ENCODE measurements at places on chromosomes 7 and 10.

- DNase-seq, result no peak
Observed at GRCh38 chr10:132175907-132176581, 10.7 kb upstream of the DPYSL4 start.

DNA sequence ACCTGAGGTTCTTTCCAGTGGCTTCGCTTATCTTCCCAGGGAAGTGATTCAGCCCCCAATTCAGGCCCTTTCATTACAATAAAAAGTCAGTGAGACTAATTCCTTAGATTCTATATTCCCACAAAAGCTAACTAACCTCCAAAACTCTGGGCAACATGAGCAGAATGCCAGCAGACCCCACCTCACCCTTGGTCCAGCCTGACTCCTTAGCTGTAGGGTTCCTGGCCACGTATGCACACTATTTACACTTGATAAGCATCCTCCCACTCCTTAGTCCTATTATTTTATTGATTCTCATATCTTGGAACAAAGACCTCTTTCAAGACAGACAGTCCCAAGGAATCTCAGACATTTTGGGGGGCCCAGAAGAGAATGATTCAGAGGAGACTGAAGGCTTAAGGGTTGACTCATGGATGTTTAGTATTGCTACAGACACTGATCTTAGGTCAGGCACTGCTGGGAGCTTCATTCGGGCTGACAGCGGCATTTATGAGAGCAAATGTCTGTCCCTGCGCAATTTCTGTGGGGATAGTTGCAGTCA lies 162.6 kb upstream of the GDF10 start:
- DNase-seq, result peak; percentile 93

DNA sequence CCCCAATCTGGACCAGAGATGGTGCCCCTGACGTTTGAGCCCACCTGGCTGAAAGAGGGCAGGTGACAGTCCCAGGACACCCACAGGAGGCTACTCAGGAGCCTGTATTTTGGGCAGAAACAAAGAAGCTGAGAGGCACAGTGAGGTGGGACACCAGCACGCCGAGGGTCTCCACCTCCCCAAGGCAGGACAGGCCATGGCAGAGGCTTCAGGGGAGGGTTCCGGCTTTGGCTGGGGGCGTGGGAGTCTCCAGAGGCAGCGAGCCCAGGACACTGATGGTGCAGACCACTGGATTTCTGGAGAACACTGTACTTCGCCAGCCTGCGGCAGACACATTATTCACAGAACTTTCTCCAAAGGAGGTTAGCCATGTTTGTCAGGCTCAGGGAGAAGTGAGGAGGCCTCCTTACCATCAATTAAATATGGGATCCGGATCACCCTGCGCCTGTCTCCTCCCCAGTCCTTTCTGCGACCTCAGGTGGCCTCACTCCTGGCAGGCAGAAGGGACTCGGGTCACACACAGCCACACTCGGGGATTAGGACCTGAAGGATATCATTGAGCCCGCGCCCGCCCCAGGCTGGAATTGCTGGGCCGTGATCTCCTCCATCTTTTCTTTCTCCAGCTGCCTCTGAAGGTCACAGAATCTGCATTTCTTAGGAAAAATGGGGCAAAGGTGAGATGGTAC lies 98.3 kb downstream of the MKI67 start:
- DNase-seq, result no peak

DNA sequence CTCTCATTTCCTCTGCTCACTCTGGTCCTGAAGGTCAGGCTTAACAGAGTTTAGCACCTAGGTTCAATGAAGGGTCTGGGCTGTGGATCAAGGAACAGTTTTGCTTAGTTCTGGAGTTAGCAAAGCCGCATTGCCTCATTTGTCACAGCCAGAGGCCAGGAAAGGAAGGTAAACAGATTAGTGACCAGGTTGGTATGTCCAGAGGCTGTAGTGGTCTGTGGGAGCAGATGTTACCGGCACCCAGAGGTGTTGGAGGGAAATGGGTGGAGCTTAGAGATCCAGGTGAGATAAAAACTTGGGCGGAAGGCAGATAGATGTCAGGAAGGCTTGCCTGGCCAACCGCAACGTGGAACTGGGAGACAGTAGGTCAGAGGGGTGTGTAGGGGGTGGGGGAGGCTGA lies 36.6 kb upstream of the ZMIZ2 start:
- no peak for DNase-seq

DNA sequence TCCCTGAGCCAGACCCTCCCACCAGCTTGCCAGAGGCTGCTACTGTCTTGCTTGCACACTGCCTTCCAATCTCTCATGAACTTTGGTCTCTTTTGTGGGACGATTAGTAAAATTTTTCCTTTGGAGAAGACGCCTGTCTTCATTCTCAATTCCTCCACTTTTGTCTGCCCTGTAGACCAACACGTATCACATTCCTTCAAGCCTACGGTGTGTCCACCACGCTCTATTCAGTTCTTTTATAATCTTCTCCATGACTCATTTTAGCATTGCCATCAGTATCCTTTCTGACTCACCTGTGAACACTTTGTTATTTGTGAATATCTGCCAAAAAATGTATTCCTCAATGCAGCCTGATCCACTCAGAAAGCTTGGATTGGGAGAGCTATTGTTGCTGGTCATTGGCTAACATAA lies 1.4 kb downstream of the GIMAP5 start:
- DNase-seq, result peak; percentile 2

GRCh38 chr10:125118011-125118611 lies 42.3 kb downstream of the CTBP2 start:
- no peak for DNase-seq

DNA sequence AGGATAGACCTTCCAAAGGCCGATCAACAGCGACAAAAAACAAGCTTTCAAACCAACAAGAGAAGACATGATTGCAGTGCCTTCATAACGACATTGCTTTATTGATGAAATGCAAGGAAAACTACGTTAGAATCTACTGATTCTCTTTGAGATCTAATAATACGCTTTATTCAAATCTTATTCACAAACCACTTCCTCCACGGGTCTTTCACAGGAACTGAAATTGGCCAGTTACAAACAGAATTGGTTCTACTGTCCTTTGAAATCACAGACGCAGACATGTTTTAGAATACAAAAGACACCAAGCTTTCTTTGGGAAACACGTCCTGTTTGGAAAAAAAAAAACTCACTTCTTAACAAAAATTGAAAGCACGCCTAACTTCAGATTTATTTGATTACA lies 74.7 kb upstream of the SEPHS1 start:
- no peak for DNase-seq

DNA sequence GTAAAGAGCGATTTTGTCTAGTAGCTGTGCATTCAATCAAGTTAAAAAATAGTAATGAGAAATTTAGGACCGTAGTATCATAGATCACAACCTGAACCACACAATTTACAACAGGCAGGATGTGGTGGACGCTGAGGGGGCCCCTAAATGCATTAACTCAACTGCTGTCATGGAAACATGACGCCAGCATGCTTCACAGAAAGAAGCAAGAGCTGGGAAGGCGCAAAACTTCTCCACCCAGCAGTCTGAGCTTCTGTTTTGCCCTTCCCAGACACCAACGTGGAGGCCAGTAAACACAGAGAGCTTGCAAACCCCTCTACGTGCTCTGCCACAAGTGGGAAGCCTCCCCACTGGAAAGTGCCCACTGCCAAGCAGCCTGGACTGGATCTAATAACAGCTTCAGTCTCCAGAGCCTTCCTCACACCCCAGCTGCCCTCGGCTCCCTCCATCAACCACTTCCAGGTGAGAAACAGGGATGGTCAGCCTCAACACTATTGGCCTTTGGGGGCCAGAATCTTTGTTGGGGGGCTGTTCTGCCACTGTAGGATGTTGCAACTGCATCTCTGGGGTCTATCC lies 151.8 kb downstream of the SFMBT2 start:
- peak; percentile 27 for DNase-seq

GRCh38 chr7:131919920-131920709 lies 363.7 kb upstream of the PODXL start:
- no peak for DNase-seq

GRCh38 chr10:101974091-101974971 lies 81.6 kb downstream of the ARMH3 start:
- peak; percentile 37 for DNase-seq

- DNase-seq, result peak; percentile 95
Observed at GRCh38 chr10:16891375-16892313, 74.4 kb upstream of the RSU1 start.

DNA sequence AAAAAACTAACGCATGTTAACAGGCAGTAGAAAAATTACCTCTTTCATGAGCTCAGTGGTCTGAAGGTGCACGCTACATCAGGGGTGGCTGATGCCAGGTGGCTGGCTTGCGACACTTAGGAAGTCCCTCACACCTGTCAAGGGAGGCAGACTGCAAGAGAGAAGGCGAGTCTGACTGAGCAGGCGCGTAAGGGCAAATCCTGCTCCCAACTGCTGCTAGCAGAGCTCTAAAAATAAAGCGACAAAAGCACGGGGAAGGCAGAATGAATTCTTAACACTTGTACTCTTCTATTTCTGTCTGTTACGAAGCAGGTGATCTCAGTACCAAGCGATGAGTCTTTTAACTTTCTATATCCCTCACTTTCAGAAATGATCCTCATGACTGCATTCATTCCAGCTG lies 33.1 kb downstream of the CACNA2D1 start:
- no peak for DNase-seq

- no peak for DNase-seq
Observed at GRCh38 chr10:120982507-120982906, 131.3 kb downstream of the WDR11 start.

DNA sequence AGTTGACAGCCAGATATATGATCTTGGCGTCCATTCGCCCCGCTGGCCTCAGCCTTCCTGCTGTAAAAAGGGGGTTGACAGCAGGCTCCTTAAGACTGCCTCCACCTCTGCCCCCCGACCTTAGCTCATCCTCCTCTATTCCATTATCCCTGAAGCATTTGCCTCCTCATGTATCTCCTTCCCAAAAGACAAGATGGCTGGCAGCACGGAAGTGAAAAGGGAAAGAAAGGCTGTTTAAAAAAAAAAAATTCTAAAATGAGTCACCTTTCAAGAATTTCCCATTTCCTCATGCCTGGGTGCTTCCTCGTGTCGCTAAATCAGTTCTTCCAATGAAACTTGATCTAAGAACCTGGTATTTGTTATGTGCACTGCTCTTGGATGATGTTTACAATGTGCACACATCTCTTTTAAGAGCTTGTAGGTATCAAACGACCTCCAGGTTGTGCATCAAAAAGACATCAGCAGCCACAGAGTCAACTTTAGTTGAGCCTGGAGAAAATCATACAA lies 1.7 kb downstream of the SCRN1 start:
- DNase-seq, result peak; percentile 88

DNA sequence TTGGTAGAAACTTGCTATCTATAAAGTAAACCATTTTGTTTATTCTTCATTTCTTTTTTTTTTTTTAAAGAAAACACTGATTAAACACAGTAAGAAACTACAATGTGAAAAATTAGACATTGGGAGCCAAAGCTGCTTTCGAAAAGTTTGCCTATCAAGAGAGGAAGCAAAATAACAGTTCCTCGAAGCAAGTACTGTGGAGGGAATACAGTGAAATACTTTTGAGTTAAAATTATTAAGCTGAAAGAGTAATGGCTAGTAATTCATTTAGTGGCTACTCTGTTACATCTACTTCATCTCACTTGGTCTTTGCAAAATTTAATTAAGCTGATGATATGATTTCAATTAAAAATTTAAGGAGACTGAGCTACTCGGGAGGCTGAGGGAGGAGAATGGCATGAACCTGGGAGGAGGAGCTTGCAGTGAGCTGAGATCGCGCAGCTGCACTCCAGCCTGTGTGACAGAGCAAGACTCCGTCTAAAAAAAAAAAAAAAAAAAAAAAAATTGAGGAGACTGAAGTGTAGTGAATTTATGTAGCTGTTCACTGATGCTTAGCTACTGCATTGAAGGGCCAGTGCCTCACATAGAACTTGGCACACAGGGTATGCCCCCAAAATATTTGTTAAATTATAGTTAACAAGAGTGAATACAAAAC lies 982.1 kb upstream of the MBL2 start:
- no peak for DNase-seq

- DNase-seq, result no peak
Observed at GRCh38 chr10:11170993-11171851, 153.6 kb downstream of the CELF2 start.

GRCh38 chr10:78968943-78969342 lies 99.8 kb upstream of the ZMIZ1 start:
- no peak for DNase-seq

GRCh38 chr7:133618970-133619369 lies 366.1 kb downstream of the EXOC4 start:
- no peak for DNase-seq

GRCh38 chr10:7189909-7190308 lies 220.9 kb downstream of the SFMBT2 start:
- no peak for DNase-seq

DNA sequence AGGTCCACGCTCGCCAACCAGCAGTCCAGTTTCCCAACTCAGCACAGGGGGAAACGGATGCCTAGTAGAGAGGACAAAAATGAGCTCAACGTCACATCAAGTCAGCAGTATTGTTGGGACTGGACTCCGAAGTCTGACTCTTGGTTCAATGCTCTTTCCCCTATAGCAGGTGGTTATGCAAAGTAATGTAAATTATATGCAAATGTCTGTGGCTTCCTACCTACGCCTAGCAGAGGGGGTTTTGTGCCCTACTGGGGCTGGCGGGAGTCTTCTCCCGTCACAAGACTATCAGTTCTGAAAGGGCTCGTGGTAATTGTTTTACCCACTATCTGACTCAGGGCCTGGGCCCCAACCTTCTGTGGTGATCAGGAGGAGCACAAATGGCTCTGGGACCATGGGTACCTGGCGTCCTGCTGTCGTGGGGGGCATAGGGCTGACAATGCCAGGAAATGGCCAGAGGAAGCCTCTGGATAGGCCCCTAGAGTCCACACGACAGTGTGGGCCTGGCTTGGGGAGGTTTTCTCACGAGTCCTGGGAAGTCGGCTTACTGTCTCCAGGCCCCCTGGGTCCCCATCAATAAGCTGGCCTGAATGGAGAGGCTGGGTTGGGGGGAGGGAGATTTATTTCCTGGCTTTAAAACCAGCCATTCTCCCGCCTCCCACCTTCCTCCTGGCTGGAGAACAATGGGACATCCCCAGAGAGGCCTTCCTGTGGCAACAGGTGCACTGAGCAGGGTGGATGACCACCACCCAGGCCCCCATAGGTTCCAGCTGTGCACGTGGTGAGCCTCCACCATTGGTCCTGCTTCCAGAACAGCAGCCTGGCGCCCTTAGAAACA lies 41.8 kb downstream of the UNC5B start:
- DNase-seq, result no peak

DNA sequence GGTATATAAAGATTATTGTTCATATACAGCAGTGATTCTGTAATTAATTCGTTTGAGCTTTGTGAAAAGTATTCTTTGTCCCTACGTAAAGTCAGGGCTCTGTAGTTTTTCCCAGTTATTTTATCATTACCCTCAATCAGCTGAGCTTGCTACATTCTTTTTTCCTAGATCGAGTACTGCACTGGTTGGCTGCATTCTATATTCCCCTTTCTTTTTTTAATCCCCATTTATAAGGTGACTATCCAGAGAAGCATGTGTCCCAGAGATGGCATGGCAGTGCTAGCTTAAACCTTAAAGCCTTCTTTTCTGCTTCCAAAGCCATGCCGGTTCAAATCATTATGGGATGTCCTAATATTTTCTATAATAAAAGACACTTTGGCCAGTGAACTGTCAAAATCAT lies 230.1 kb upstream of the CELF2 start:
- DNase-seq, result no peak

- peak; percentile 38 for DNase-seq
Observed at GRCh38 chr7:147478796-147479195, 1111.8 kb upstream of the C7orf33 start.
